Fibroblast of skin of scalp (primary cell): ENCODE measurements at places on chromosomes 4 and X.

- DNase-seq, result peak; percentile 3
Measured at GRCh38 chr4:189232274-189232673, 708.4 kb upstream of the FRG1 start.

DNA sequence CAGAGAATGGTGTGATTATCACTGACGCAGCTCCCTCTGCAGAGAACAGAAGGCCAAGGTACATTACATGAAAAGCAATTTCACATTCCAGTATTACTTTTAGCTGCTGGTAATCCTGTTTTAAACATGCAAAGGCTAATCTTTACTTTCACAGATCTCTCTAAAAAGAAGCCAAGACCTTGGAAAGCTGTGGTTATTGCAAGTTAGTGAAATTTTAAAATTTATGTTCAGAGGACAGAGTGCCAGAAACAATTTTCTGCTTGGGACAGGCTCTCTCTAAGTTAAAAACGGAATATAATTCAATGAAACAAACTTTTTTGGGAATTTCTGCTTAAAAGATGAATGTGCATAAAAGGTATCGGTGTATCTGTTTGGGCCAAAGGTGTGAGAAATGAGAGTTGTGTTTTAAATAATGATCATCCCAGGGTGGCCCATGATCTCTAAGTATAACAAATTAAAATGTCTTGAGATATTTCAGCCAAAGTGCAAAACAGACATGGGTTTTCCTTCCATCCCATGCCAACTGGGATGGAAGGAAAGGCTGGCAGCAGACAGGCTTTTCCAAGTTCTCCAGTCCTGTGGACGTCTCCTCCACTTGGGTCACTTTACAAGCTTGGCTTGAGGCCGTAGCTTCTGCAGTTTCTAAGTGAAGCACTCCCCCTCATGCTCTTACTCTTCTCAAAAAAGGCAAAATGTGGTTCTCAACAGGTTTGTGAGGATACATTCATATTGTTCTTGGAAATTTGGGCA is 118.0 kb downstream of the DRD5 start:
- DNase-seq, result no peak

DNA sequence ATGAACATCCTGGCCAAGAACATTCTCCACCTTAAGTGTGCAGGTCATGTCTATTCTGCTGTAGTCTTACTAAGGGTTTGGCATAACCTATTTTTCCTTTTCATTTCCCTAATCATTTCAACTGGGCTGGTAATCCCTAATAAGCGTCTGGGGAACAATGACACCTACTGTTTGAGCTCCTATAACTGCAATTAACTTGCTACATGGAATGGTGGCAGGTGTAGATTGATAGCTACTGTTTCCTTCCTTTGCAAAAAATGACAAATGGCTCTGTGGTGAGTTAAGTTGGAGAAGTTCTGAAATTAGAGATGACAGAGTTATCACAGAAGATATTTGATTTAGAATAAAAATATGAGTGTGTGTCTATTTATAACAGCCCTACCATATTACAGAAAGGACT is 104.5 kb upstream of the NAP1L5 start:
- DNase-seq, result no peak

- DNase-seq, result no peak
Measured at GRCh38 chr4:84901173-84901572, 65.3 kb downstream of the WDFY3 start.
